Adrenal gland (tissue), 19 donors: ENCODE measurements at places on chromosomes 16 and 17.

DNA sequence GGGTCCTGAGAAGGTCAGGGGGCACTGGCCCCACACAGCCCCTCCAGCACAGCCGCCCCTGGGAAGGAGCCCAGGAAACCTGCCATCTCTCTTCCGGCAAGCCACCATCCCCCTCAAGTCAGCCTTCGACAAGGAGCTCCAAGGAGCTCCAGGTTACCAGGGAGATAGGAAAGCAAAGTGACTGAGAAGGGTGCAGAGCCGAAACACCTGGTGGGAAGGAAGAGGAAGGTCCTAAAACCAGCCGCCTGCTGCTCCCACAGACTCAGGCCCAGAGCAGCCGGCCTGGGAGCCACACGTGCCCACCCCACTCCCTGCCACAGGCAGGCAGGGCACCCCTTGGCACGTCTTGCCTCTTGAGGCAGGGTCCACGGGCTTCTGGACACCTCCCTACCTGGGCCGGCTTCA is 80.7 kb downstream of the TIMM22 start:
- no peak for DNase-seq
- H3K4me3 ChIP-seq, result no peak overlapping the region
- no peak overlapping the region for H3K27ac ChIP-seq

DNA sequence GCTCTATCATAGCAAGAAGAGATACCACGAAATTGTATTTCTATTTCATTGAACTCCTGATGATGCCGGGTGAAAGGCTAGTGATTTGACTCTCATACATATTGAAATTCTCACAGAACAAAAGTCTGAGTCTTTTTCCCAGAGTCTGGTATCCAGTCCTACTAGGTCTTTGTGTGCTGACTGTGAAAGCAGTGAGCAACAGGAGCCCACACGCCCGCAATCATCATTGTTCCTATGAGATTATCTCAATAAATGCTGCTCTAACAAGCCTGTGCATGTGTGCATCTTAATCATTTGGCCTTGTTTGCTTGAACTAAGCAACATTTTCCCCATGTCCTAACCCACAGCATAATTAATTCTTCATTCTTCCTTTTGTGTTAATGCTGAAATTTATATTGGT is 1466.0 kb downstream of the CDH11 start:
- no peaks in the 10 kb centered on the region for H3K4me1 ChIP-seq
- no peaks in the 10 kb centered on the region for H3K27me3 ChIP-seq
- no peak for DNase-seq

- peak within 1 kb of the TSS; percentile 80 for H3K4me3 ChIP-seq
- H3K27ac ChIP-seq, result peak within 1 kb of the TSS; percentile 85
- peaks cover 32% of the 10 kb centered on the region for H3K4me1 ChIP-seq
- no peaks in the 10 kb centered on the region for H3K36me3 ChIP-seq
- DNase-seq, result peak; percentile 89
- H3K27me3 ChIP-seq, result no peaks in the 10 kb centered on the region
Measured at GRCh38 chr17:38428112-38428642, at the start of gene ARHGAP23. ARHGAP23 (plus strand) TSS chr17:38428464; CDS start chr17:38428486, 22 bp downstream.

GRCh38 chr17:36144014-36144413 is 32.4 kb downstream of the TBC1D3B start:
- no peak overlapping the region for H3K27ac ChIP-seq
- no peak overlapping the region for H3K4me3 ChIP-seq
- H3K36me3 ChIP-seq, result no peaks in the 10 kb centered on the region
- no peaks in the 10 kb centered on the region for H3K4me1 ChIP-seq

DNA sequence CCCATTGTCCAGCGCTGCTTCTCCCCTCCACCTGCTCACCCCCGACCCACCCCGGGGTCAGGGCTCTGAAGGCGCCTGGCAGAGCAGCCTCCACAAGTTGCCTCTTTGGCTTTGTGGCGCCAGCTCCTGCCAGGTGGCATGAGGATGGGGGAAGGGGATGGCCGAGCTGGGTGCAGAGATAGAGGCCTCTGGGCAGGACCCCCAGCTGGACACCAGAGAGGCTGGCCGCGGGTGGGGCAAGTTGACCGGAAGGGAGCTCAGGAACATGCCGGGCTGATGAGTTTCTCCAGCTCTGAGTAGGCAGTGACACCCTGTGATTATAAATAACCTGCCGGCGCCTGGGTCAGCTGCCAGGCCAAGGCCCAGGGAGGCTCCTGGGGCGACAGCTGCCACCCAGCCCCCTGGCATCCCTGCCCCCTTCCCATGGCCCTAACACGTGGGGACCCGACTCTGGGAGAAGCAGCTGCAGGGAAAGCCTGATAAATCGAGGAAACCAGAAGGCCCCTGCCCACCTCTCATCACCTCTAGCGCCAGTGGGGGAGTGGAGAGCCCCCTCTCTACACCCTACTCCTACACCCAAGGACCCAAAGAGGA is 729 bp downstream of the P2RX5 start:
- peaks cover 21% of the 10 kb centered on the region for H3K27me3 ChIP-seq
- peaks cover 6% of the 10 kb centered on the region for H3K4me1 ChIP-seq
- no peak overlapping the region for H3K27ac ChIP-seq

GRCh38 chr16:81036751-81037350 is 1.2 kb downstream of the ATMIN start:
- no peak for DNase-seq
- no peaks in the 10 kb centered on the region for H3K36me3 ChIP-seq
- no peak overlapping the region for H3K4me3 ChIP-seq
- H3K27ac ChIP-seq, result no peak overlapping the region

DNA sequence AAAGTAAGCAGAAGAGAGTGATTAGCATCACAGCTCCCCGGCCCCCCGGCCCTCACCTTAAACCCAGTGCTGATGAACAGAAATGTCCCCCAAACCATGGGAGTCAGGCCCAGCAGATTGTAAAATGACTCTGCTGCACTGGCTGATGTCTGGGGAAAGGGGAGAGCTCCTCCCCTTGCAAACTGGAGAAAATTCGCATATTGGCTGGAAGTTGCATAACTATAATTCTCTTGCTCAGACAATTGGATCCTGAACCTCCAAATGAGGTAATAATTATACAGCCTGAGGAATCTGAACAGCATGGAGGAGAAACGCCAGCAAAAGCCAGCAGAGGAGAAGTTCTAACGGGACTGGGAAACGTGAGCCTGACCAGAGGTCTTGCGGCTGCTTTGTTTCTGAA is 109.7 kb downstream of the C16orf95 start:
- no peaks in the 10 kb centered on the region for H3K36me3 ChIP-seq
- peaks cover 5% of the 10 kb centered on the region for H3K4me1 ChIP-seq
- peak overlapping the region; percentile 43 for H3K27ac ChIP-seq

GRCh38 chr17:77471984-77472461 is 331.3 kb downstream of the SEC14L1 start:
- H3K27me3 ChIP-seq, result no peaks in the 10 kb centered on the region
- peak; percentile 45 for DNase-seq
- peaks cover 81% of the 10 kb centered on the region for H3K4me1 ChIP-seq

GRCh38 chr16:70663524-70664324 is 17.4 kb downstream of the IL34 start:
- no peak overlapping the region for H3K4me3 ChIP-seq
- no peaks in the 10 kb centered on the region for H3K27me3 ChIP-seq
- H3K27ac ChIP-seq, result no peak overlapping the region
- DNase-seq, result no peak

- H3K36me3 ChIP-seq, result no peaks in the 10 kb centered on the region
- no peaks in the 10 kb centered on the region for H3K4me1 ChIP-seq
- H3K27me3 ChIP-seq, result no peaks in the 10 kb centered on the region
- DNase-seq, result no peak
- peak overlapping the region; percentile 86 for H3K27ac ChIP-seq
Measured at GRCh38 chr17:41792845-41793783, 6.6 kb upstream of the JUP start.

DNA sequence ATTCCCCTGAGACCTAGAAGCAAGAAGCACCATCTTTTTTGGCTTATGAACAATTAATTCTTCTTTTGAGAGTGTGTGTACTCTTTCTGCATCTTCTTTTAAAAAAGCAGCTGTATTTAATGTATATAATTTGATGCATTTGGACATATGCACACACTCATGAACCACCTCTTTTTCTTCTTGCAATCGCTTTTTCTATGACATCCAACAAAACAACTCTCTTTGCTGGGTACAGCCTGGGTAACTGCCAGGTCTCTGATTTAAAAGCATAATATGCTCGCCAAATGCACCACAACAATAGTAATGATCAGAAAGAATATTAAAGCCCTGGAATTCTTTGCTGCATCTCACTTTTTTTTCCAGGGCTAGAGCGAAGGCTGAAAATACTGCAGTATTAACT is 97.3 kb downstream of the HAPSTR1 start:
- no peak for DNase-seq
- no peaks in the 10 kb centered on the region for H3K27me3 ChIP-seq
- no peaks in the 10 kb centered on the region for H3K36me3 ChIP-seq
- no peak overlapping the region for H3K4me3 ChIP-seq
- no peak overlapping the region for H3K27ac ChIP-seq
- H3K4me1 ChIP-seq, result no peaks in the 10 kb centered on the region

DNA sequence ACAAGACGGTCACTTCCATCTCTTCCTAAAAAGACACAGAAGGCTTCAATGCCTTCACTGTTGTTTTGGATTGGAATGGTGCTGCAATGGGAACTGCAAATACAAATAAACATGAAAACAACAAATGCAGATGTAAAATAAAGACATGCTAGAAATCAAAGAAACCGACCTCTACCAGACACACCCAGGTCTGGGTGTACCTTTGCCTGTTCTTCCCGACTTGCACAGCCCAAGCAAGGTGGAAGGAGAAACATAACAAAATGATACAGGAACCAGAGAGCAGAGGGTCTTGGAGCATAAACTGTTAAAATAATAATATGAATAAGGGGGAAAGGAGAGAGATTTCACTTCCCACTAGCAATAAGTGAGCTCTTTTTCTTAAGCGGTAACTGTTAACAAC is 17.3 kb downstream of the RFFL start:
- no peak overlapping the region for H3K4me3 ChIP-seq
- DNase-seq, result no peak
- H3K4me1 ChIP-seq, result no peaks in the 10 kb centered on the region
- H3K27me3 ChIP-seq, result no peaks in the 10 kb centered on the region
- no peak overlapping the region for H3K27ac ChIP-seq
